ENCODE measurements at places on chromosomes 3 and 15. TPM values are rescaled to one million over a fixed set of nuclear protein-coding genes. Genes with fewer than 3 reads are reported as not detected.

The CCR8 gene
- not detected for polyA plus RNA-seq

The TUSC7 gene
- not detected for polyA plus RNA-seq

The PLCH1 gene
- polyA plus RNA-seq = 0.04 TPM

The FRMD4B gene
- 0.12 TPM for polyA plus RNA-seq

The SPINK8 gene
- not detected for polyA plus RNA-seq

The RBP2 gene
- polyA plus RNA-seq = not detected

The SLC28A2 gene
- polyA plus RNA-seq = not detected

Data from AG04450 (cell line).